HT1080 (cell line): ENCODE measurements at places on chromosomes 7 and 10.

DNA sequence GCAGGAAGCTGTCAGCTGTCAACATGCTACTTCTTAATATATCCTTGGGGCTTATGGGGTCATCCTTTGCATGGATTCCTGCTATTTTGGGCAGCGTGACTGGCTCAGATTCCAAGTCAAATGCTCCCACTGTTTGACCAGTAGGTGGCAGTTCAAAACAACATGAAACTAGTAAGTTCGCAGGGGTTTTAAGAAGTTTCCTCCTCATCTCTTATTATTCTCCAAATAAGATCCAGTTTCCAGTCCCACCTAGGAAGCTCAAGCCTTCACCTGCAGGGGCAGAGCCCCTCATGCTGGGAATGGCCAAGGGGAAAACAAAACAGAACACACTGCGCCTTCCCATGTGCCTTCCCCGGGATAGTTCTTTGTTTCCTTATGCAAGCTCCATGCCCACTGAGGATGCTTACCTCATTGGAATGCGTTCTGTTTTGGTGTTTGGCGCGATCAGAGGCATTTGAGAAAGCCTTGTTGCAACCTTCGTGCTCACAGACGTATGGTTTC is 259.8 kb downstream of the GLI3 start:
- peak; percentile 47 for DNase-seq

GRCh38 chr7:114949231-114949630 is 27.3 kb downstream of the MDFIC start:
- no peak for DNase-seq

GRCh38 chr10:64546073-64546472 is 1024.9 kb downstream of the REEP3 start:
- no peak for DNase-seq

DNA sequence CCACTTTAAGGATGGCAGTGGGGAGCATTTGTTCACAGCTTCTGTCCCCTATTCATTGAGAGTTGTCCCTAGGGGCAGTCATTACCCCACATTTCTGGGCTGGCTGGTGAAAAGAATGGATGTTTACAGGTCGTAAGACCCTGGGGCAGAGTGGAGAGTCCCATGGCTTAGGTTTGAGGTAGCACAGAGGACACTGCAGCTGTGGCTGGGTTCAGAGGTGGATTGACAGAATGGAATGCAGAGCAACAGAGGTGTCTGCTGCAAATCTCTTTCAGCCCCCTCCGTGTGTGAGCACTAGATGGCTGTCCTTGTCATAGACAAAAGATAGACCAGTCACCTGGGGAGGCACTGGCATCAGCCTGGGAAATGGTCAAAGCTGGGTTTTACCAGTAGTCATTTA is 141.9 kb downstream of the CACNB2 start:
- DNase-seq, result no peak

- no peak for DNase-seq
These were observed 150.9 kb downstream of the RGS10 start for GRCh38 chr10:119391440-119392251.
